ENCODE measurements at places on chromosomes 6 and 20.

DNA sequence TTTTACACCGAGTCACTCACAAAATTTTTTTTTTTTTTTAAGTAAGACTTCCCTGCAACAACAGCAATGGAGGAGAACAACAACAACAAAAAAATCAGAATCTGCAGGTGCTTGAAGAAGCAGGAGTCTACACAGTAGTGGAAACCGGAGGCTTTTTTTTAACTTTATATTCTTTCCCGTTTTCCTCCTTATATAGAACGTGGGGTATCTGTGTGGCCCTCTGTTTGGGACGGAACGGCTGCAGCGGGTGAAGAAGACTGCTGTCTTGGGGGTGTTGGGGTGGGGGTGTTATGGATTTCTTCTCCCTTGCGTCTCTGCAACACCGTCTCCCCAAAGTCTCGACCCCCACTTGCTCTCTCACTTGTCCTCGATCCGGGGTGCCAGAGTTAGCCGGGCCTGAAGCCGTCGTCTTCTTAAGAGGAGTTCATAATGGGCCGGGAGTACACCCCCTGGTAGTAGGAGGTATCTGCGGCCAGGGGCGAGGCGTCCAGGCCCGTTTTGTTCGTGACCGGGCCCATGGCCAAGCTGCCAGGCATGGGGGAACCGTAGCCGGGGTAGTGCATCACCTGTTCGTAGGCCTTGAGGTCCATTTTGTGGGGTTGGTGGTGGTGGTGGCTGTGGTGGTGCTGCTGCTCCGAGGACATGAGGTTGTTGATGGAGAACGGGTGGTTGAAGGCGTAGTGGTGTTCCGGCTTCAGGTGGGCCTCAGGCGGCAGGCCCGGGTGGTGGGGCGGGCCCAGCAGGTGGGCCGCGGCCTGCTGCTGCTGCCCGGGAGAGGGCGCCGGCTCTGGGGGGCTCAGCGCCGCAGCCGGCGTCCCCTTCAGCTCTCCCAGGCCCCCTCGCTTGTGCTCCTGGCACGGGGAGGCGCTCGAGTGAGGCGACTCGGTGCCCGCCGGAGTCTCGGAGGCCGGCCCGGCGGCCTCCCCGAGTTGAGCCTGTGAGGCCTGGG lies 2.7 kb downstream of the FOXA2 start:
- DNase-seq: no peak

GRCh38 chr6:35833536-35833935 lies 28.4 kb downstream of the LHFPL5 start:
- DNase-seq: no peak

DNA sequence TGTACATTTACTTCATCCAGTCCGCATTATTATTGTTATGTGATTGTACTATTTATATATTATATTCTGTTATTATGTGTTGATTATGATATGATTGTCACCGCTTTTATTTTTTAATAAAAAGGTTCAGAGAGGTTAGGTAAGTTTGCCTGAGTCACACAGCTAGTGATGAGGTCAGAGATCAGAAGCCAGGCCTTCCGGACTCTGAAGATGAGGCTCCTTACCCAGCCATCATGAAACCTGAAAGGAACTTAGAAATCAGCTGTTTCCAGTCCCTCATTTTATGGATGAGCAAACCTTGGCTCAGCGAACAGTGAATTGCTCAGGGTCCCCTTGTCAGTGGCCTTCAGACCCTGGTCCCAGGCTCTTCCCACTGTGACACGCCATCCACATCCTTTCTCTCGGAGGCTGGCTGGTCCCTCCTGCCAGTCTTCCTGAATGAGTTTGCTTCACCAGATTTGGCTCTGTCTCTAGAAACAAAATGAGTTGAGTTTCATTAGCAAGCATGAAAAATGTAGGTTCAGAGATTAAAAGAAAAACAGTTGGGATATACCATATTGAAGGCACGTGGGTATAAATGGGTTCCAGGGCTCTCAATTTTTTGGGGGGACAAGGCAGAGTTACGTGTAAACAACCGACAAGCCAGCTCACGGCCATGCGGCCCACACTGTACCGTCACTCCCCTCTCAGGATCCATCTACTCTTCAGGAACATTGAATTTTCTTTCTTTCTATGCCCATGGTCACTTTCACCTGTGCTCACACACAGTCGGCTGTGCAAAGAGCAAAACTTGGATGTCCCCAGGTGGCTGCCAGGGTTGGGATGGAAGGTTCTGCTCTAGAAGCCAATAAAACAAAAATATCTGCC lies 132.9 kb downstream of the ZDHHC14 start:
- DNase-seq: no peak

DNA sequence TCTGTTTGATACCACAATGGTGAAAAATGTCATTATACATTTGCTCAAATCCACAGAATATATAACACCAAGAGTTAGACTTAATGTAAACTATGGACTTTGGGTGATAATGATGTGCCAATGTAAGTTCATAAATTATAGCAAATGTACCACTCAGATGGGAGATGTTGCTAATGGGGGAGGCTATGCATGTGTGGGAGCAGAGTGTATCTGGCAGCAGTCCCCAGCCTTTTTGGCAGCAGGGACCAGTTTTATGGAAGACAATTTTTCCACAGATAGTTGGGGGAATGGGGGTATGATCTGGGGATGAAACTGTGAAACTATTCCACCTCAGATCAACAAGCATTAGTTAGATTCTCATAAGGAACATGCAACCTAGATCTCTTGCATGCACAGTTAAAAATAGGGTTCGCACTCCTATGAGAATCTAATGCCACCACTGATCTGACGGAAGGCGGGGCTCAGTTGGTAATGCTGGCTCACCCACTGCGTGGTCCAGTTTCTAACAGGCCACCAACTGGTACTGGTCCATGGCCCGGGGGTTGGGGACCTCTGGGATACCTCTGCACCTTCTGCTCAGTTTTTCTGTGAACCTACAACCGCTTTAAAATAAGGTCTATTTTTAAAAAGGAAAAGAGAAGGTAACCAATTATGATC lies 8.0 kb downstream of the HLA-DQA1 start:
- DNase-seq: no peak

DNA sequence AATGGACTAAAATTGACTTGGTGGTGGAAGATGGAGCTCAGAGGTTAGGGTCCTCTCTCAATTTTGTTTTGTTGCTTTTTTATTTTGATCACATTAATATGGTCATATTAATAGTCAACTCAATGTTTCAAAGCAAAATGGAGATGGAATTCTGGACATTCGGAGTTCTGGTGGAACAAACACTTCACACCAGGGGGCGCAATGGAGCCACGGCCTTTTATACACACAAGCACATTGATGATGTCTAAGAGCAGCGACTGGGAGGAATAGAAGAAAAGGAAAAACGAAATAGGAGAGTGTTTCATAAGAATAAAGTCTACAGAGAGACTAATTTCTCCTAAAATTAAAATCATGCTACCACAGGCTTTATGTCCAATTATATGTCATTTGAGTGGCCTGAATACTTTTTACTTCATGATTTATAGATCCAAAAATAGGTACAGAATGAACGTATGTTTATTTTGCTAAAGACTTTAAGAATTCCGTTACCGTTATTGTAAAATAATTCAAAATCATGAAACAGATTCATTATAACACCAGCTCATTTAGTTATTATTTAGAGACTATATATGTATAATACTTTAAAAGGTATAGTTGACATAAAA lies 197.6 kb upstream of the SASH1 start:
- peak; percentile 33 for DNase-seq

GRCh38 chr20:59154317-59155013 lies 9.2 kb upstream of the ZNF831 start:
- DNase-seq: no peak

DNA sequence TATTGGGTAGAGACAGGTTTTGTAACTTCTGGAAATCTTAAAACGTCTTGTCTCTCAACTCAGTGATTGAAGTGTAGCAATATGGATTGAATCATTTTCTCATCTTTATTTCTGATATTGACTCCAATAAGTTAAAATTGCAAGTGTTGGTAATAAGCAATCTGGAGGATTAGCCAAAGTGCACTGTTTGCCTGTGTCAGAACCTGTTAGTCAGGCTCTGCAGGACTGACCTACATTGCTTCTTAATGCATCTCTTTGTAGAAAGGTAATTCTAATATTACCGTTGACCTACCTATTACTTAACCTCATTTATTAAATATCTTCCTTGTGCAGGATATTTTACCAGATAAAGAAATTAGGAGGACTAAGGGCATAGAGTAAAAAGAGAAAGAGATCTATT lies 484.0 kb upstream of the CITED2 start:
- no peak for DNase-seq

- no peak for DNase-seq
Measured at GRCh38 chr6:155534678-155535077, 79.0 kb upstream of the NOX3 start.

DNA sequence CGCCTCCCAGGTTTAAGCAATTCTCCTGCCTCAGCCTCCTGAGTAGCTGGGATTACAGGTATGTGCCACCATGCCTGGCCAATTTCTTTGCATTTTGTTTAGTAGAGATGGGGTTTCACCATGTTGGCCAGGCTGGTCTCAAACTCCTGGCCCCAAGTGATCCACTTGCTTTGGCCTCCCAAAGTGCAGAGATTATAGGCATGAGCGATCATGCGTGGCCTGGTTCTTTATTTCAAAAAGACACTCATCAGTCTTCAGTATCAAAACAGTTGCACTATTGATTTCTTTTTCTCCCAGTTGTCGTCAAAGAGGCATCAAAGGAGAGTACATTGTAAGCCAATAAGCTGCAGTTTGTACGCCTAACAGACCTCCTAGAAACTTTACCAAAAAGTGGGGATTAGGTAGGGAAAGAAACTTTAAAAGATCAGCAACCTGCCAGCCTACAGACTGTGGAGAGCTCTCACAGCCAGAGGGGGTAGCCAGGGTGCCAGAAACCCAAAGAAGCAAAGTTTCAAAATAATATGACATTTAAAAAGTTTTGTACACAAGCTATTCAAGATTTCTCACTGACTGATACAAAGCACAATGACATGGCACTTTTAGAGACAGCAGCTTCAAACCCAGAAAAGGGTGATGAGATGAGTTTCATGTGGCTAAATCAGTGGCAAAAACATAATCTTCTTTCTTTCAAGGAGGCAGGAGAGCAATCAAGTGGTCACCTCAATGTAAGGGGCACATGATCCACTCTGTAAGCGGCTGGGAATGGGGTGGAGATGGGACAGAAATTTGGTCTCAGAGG lies 83.0 kb upstream of the RALY start:
- DNase-seq: no peak

DNA sequence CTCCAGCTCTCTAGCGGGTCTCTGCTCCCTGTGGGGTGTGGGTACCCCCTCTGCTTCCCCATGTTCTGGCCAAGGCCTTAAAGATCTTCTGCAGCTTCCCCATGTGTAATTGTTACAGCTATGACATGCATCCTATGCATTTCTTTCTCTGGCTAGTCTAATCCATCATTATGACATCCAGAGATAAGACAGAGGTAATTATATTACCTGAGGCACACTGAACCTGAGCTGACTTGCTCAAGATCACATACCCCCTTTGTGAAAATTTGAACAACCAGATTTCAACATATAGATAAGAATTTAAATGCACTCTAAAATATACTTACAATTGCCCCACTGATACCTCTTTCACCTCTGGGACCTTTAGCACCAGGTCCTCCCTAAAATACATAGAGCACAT lies 102.4 kb downstream of the COL12A1 start:
- DNase-seq: no peak

DNA sequence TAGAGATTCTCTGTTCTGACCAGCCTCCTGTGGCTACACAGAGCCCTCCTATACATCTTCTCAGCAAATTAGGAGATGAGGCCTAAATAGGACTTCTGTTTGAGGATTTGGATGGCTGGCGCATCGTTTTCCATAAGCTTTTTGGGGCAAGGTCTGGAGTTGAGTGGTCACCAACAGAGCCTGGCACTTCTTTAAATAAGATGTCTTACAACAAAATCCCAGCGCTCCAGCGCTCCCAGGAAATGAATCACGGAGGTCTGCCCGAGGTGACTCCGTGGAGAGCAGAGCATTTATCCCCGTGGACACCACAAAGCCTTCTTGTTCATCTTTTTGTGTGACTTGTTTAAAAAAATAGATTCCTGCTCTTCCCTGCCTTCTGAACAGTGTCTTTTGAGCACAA lies 75.3 kb downstream of the GNAS-AS1 start:
- DNase-seq: no peak

GRCh38 chr20:61163031-61163430 lies 89.0 kb upstream of the CDH4 start:
- no peak for DNase-seq

- DNase-seq: no peak
Measured at GRCh38 chr6:391559-392440, at the start of gene IRF4. Gene IRF4, plus strand, starts transcription at chr6:391752. Its CDS starts 1,401 bp downstream, at chr6:393153.

GRCh38 chr6:24825130-24825630 lies 26.5 kb upstream of the ARMH2 start:
- no peak for DNase-seq

Measured in effector CD4-positive, alpha-beta T cell (primary cell).